Activated CD4-positive, alpha-beta T cell treated with anti-CD3 and anti-CD28 coated beads for 36 hours (primary cell): ENCODE measurements at places on chromosomes 11 and 22. TPM values are rescaled to one million over a fixed set of nuclear protein-coding genes. Genes with fewer than 3 reads are reported as not detected.

DNA sequence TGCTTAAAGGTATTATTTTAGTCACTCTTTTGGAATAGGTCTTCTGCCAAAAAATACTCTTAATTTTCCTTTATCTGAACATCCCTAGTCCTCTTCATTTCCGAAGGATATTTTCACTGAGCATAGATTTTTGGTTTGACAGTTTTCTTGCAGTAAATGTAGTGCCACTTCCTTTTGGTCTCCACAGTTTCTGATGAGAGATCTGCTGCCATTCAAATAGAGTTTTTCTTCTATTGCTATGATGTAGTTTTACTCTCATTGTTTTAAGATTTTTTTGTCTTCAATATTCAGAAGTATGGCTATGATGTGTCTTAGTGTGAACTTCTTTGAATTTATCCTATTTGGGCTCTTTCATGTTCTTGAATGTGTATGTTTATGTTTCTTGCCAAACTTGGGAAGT lies 281.1 kb upstream of the SORL1-AS1 start:
- no peak for DNase-seq

The TPCN2 gene
- 7.4 TPM for total RNA-seq

GRCh38 chr11:73866586-73866996 lies 10.1 kb downstream of the COA4 start:
- DNase-seq, result no peak

The OR52N5 gene
- total RNA-seq, result not detected

GRCh38 chr11:17393472-17393871 lies 5.0 kb upstream of the KCNJ11 start:
- no peak for DNase-seq

The RIBC2 gene
- 7.8 TPM for total RNA-seq

- DNase-seq, result peak; percentile 49
These were observed 108.8 kb upstream of the CD44 start for GRCh38 chr11:35029979-35030682.

GRCh38 chr11:7672960-7673723 lies at the start of gene CYB5R2:
CYB5R2 (minus strand) TSS chr11:7673500; CDS start chr11:7672825, 675 bp downstream.
- peak; percentile 30 for DNase-seq

DNA sequence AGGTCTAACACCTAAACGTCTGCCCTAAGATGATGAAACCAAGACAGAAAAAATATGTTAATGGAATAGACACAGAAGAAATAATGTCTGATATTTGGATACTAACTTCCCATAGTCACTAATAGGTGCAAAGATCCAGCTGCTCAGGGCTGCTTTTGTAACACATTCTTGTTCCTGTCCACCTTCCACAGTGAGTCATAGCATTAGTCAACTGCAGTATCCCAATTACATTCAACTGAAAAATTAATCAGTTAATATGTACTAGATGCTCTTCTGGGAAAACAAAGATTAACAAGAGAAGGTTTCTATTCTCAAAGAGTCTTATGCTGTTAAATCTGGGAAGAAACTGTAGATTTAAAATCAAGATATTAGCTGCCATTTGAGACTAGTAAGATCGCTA lies 47.6 kb downstream of the HEPHL1 start:
- no peak for DNase-seq

DNA sequence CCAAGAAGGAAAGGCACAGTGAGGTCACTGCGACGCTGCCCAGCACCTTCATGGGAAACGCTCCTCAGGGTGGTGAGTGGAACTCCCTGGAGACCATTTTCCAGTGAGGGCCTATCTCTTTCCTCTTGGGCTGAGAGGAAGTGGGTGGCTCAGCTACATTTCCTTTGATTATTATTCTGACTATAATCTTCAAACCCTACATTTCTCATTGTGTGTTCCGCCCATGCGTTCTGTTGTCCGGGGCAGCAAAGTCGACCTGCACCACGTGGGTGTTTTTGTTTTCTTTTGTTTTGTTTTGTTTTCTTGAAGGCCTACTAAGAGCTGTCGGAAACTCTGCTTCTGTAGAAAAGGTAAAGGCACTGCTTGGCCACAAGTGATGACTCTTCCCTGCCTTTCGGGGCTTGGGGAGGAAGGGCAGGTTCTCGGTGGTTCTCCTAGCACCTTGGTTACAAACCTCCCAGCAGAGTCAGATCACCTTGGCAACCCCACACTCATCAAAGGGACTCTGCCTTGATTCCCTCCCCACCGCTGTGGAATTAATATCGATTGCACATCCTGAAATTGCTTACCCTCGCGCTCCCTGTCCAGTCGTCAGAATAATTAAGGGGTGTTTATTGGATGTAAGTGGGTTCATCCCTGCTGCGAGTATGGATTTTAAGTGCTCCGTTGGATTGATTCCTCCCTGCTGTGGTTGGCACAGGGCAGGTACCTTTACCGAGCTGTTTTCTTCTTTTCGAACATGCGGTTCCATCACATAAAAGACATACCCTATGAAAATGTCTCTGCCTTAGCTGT lies 7.3 kb downstream of the PARVB start:
- DNase-seq, result peak; percentile 48

- DNase-seq, result no peak
These were observed 4.0 kb downstream of the PYGM start for GRCh38 chr11:64755681-64756361.

The PNPLA5 gene
- total RNA-seq, result not detected

GRCh38 chr11:38693306-38693705 lies 2095.3 kb upstream of the RAG2 start:
- DNase-seq, result no peak

GRCh38 chr11:118572981-118573550 lies 857 bp downstream of the ARCN1 start:
- DNase-seq, result peak; percentile 46

GRCh38 chr11:35407041-35407440 lies 12.3 kb downstream of the SLC1A2 start:
- no peak for DNase-seq

The MAP6 gene
- not detected for total RNA-seq

- no peak for DNase-seq
These were observed 1.7 kb upstream of the PLAAT2 start for GRCh38 chr11:63564784-63565350.

DNA sequence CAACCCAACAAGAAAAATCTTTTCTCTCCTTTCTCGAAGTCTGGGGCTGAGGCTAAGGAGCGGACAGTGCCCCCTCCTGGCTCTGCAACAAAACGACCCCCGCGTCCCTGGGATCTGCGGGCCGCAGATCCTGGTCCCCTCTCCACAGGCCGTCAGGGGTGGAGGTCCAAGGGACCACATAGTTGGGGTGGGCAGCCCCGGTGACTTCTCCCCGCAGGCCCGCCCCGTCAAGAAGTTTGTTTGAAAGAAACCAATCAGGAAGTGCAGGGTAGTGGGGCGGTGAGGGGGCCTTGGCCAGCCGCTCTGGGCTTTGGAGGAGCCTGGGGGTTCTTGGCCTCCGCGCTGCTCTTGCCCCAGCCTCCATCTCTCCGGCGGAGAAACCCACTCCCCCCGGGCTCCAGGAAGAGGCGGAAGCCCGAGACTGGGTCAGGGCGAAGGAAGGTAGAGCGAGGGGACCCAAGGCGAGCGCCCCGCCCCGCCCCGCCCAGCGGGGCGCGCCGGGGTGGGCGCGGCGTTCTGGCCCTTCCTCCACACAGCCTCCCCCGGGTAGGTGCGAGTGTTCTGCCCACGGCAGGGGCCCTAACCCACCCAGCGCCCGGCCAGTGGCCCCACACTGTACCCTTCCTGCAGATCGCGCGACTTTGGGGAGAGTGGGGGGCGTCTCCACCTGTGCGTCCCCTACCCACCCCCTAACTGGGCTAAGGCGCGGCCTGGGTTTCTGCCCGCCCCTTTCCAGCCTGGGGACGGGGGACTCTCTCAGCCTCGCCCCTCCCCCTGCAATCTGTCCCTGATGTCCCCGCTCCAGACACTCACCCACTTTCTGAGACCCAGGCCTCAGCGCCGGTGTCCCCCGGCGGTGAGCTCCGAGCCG lies 1.3 kb downstream of the TP53I11 start:
- DNase-seq, result peak; percentile 57

The ART1 gene
- total RNA-seq, result not detected

DNA sequence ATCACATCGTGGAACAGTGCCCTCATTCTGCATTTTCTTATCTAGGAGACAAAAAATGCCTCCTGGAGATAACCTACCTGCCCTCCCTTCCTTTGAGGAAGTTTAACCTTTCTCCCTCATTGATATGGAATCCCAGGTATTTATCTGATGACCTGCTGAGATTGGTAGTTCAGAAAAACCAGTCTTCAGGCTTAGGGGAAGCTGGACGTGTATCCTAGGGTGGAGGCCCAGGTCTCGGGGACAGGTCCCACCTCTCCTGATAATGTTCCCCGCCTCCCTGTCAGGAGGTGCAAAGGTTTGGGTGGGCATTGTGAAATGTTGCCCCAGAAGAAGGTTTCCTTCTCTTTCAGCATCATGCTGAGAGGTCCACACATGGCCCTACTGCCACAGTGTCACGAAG lies 186.9 kb upstream of the NAV2 start:
- no peak for DNase-seq

- no peak for DNase-seq
These were observed 81.9 kb downstream of the PRR5L start for GRCh38 chr11:36377759-36378564.

- DNase-seq, result no peak
These were observed 1.3 kb downstream of the SPTY2D1 start for GRCh38 chr11:18632841-18633240.

- DNase-seq, result no peak
These were observed 19.4 kb upstream of the GSTP1 start for GRCh38 chr11:67564230-67564629.

DNA sequence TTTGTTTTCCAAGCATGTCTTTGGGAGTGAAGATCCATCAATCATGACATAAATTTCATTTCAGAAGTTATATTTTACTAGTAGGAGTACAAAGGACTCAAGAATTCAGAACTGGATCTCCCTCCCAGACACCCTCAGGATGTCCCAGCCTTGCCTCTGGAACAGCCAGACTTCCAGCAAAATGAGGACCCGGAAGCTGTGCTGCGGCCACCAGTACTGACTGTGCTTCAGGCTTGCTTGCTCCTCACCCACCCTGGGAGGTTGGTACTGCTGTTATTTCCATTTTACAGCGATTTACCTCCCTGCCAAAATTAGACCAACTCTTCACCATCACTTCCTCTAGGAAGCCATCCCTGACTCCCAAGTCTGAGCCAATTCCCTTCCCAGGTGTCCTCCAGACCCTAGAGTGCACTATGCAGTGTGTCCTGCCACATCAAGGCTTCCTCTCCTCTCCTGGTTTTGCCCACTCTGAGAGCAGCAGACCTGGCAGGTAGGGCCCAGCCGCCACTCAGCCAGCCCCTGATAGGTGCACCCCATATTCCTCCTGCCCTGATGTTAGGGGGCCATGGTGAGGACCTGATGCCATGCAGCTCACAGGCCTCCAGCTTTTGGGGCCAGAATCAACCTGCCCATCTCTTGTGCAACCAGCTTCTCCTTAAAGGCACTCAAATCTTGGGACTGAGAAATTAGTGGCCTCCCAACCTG lies 47.3 kb upstream of the WNT7B start:
- peak; percentile 2 for DNase-seq

GRCh38 chr11:34327804-34328631 lies 29.8 kb downstream of the ABTB2 start:
- DNase-seq, result no peak

The ENTHD1 gene
- total RNA-seq, result 0.70 TPM

DNA sequence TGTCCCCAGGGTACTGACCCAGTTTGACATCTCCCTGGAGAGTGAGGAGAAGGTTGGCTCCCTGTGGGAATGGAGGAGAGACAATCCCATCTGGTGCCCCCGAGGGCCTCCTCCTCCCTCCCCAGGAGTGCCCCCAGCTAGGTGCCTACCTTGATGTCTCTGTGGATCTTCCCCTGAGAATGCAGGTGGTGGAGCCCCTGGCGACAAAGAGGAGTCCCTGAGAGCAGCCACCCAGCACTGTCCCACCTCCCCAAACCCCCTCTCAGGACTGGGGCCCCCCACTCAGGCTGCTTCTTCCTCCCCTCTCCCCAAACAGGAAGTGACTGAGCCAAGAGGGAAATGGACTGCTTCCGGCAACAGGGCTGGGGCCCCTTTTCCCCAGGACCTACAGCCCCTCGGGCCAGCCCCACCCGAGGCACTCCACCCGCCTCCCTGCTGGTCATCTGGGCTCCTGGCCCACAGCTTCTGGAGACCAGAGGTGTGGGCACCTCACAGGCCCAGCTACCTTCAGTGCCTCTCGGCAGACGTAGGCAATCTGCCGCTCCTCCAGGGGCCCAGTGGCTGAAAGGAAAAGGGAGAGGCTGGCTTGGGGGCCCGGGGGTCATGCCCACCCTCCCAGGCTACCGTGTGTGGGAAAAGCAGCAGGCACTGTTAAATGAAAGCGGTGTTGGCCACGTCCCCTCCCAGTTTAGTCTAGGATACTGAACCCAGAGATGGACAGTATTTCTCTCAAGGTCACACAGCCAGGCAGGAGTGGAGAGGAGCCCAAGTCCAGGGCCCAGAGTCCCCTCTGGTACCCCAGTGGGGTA lies 1.2 kb downstream of the MAP4K2 start:
- DNase-seq, result no peak

GRCh38 chr11:5547982-5548381 lies 358 bp downstream of the OR52H1 start:
- no peak for DNase-seq

DNA sequence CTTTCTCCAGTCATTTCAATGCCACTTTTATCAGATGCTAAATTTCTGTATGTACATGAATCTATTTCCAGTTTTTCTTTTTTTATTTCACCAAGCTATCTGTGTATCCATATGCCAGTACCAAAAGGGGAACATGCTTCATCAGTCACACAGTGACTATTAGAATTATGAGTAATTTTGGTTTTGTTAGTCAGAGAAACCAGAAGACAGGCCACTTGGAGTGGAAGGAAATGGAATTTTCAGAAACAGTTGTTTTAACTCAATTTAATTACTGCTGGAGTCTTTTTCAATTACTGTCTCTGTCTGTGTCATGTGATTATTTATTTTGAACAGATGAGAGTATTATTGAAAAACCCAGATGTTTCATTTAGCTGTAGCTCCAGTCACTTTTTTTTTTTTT lies 84.6 kb upstream of the ANO3 start:
- no peak for DNase-seq

- DNase-seq, result no peak
These were observed 36.6 kb downstream of the ST3GAL4 start for GRCh38 chr11:126391970-126392632.

The KRTAP5-2 gene
- not detected for total RNA-seq

- peak; percentile 50 for DNase-seq
These were observed 928 bp downstream of the FBXO7 start for GRCh38 chr22:32475468-32476010.
